Epithelial cell of esophagus (primary cell): ENCODE measurements at places on chromosomes 12 and 14.
A peak's percentile ranks its signal among the peaks of the same experiment; 100 is the strongest.

DNA sequence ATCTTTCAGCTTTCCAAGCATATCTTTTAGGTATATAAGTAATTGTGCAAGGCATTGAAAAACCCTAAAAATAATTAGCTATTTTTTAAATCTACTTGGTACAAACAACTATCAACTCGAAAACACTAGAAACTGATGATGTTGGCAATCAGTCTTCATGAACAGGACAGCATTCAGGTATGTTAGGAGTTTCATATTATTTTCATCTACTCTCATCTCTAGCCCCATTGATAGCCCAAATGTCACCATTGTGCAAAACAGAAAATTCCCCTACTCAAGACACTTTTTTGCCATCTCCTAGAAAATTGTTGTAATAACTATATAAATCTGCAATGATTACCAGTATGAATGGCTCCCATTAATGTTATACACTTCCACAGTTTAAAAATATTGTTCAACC is 144.5 kb upstream of the KRAS start:
- DNase-seq: no peak

DNA sequence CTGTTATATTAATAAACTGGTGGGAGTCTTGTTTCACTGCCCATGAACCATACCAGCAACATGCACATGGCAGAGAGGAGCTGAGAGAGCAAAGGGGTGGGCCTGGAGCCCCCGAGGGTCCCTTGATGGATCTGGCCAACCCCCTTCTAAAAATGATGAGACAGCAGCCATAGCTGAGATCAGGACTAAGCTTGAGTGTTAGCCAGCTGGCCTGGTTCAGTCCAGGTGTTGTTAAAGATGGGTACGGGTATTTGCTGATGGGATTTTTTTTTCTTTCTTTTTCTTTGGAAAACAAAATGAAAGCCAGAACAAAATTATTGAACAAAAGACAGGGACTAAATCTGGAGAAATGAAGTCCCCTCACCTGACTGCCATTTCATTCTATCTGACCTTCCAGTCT is 16.0 kb downstream of the PCBP2 start:
- no peak for DNase-seq

- DNase-seq: peak; percentile 63
These were observed 33.5 kb downstream of the DAD1 start for GRCh38 chr14:22555384-22556011.

DNA sequence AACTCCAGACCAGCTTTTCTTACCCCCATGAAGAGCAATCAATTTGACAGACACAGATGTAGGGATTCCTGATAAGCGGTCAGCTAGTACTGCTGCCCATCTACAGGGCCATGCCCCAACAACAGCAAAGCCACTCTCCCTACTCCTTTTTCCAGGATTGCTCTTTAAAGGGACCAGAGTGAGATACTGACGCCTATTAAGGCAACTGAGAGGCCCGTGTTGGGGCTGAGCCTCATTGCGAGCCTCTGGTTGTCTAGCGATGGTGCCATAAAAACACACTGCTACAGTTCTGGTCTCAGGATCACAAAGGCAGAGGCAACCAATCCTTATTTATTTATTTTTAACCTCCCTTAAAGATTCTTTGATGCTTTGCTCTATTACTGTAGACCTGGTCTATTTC is 31.1 kb downstream of the AK7 start:
- DNase-seq: no peak
